ENCODE measurements at places on chromosomes 4 and X.

DNA sequence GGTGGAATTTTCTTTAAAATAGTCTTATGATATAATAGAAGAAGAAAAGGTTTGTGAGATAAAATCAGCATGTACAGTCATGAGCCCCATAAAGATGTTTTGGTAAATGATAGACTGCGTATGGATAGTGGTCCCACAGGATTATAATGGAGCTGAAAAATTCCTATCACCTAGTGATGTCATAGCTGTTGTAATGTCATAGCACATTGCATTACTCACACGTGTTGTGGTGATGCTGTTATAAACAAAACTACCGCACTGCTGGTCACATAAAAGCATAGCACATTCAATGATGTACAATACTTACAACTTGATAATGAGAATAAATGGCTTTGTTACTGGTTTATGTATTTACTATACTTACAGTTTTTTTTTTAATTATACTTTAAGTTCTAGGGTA lies 715.2 kb upstream of the HTR2C start:
- DNase-seq = no peak

- DNase-seq = no peak
Observed at GRCh38 chr4:84145176-84145575, 353.9 kb downstream of the NKX6-1 start.

DNA sequence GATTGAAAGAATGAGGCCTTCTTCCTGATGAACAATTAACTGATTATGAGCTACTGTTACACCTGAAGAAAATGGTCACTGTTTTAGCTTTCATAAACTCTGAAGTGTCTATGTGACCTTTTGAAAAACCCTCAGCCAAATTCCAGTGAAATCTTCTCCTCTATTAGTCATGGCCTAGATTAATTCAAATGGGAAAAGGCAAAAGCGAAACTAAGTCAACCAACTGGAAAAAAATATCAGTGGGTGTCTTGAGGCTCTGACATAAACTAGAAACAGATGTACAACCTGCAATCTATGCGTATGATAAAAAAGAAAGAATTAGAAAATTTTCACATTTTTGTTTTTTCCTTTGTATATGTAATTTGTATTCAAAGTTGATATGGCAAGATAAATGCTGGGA lies 169.4 kb upstream of the BANK1 start:
- DNase-seq = no peak

DNA sequence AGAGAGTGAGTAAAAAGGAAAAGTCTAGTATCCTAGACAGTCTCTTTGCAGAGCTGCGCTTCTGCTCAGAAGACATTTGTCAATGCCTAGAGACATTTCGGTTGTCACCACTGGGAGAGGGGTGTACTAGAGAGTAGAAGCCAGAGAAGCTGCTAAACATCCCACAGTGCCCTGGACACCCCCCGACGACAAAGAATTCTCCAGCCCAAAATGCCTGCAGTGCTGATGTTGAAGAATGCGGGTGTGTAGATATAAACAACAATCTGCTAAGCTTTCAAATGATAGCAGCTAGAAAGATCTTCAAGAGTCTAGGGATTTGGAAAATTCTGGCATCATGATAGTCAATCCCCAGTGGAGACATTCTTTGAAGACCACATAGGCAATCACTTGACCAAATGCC lies 90.1 kb downstream of the PALLD start:
- DNase-seq = no peak

GRCh38 chr4:85762529-85762871 lies 287.6 kb downstream of the ARHGAP24 start:
- no peak for DNase-seq

DNA sequence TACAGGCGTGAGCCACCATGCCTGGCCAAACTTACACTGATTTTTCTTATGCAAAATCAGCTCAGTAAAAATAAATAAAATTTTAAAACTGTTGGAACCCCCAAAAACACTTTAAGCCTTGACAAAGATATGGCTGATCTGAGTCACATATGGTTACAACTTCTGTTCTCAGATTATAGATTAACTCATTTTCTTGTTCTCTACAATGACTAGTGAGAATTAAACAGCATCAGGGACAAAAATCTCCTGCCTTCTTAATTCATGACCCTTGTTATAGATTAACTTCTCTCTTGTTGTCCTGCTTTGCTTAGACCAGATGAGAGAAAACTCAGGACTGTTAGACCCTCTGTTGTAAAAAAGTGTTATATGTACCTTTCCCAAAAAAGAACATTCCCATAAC lies 24.2 kb upstream of the EXOC1L start:
- DNase-seq = no peak

GRCh38 chr4:85724791-85725563 lies 250.0 kb downstream of the ARHGAP24 start:
- no peak for DNase-seq

GRCh38 chrX:150226223-150226965 lies 136.7 kb upstream of the MAMLD1 start:
- DNase-seq = no peak

- DNase-seq = no peak
Observed at GRCh38 chr4:153781717-153782416, 7.0 kb downstream of the SFRP2 start.

DNA sequence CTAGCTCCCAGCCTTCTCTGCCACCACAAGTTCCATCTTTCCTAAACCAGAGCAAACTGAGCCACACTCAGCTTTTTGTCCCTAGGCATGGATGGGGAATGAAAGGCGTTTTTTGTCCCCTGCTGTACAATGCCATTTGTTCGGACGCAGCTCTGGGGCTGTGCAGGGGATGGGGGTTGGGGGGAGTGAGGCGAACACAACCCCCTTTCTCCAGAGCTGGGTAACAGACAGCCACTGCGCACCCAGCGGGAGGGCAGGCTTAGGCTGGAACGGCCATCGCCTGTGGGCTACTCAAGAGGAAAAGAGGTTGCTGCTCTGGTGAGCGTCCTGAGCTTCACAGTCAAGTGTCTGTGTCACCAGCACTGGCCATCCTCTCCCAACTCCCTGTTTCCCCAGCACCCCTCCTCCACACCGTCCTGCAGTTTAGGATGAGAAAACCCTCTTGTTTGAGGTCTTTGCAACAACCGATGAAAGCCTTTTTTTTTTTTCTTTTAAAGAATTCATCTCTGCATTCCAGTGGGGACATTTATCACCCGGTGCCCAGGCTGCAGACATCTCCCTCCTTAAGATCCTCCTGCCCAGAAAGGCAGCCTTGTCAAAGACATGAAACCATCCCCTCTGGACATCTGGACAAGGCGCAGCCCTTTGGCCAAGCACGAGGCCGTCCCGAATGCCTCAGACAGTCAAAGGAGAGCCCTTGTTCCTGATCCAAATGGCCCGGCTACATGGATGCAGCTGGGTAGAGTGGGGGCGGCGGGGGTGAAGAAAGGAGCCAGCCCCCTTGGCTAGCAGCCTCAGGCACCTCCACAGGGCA lies 419.6 kb downstream of the BCOR start:
- DNase-seq = no peak

GRCh38 chrX:57771689-57772088 lies 91.6 kb upstream of the NLRP2B start:
- no peak for DNase-seq

- DNase-seq = no peak
Observed at GRCh38 chr4:2768921-2769336, 12.8 kb upstream of the TNIP2 start.

DNA sequence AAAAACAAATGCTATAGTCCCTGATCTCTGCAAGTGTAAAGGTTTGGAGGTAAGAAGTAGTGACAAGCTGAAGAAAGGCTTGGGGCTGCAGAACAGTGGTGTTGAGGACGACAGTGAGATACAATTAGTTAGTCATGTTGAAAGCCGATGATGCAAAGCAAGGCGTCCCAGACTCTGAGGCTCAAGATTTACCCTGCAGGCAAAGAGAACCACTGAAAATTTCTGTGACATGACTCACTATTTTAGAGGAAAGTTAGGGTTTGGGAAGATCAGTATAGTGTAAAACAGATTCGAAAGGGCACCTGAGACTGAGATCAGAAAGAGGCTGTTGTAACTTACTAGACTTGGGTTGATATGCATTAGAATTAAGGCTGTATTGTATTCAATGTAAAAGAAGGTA lies 281.3 kb upstream of the FTHL17 start:
- DNase-seq = no peak

DNA sequence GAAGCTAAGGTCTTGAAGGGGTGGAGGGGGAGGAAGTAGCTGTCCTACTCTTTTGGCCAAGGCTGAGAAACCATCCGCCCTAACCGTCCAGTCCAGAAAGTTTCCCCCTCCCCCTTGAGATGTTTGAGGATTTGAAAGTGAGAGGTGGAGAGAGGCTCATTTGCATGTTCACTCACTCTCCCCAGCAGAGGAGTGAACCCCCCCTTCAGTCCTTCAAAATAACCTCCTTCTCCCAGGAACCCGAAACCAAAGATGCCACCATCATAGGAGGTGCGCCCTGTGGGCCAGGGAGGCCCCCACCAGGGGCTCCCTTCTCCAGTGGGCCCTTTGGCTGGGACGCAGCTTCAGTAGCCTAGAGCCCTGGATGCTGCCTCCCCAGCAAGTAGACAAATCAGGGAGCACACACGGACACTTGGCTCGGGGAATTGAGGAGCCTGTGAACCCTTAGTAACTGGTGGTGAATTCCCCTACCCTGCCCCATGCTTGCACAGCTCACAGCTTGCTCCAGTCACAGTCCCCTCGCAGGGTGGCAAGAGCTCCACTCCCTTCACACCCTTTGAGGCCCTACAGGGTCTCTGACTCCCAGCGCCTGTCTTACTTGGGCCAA lies 25.6 kb downstream of the ELF4 start:
- no peak for DNase-seq

GRCh38 chr4:104592183-104592582 lies 97.5 kb upstream of the CXXC4 start:
- no peak for DNase-seq

- no peak for DNase-seq
Observed at GRCh38 chrX:27276751-27277150, 186.4 kb downstream of the PPP4R3C start.

DNA sequence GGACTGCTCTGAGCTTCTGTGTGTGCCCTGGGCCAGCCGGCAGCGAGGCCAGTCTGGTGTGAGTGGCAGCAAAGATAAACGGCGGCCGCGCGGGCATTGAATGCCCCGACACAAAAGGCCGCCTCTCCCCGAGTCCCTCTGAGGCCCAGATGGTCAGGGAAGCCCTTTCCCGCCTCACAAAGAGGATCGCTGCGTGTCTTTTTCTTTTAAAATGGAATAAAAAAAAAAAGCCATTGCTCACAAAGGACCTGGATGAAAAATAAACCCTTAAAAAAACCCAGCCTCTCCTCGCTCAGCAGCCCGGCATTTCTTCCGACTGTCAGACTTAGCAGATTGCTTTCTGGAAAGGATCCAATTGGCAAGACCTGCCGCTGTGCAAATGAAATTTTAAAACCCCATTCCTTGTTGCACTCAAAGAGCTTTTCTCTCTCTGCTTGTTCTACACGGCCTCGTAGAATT lies 578.7 kb downstream of the BCOR start:
- no peak for DNase-seq

GRCh38 chrX:67700602-67701001 lies 156.8 kb downstream of the AR start:
- no peak for DNase-seq

DNA sequence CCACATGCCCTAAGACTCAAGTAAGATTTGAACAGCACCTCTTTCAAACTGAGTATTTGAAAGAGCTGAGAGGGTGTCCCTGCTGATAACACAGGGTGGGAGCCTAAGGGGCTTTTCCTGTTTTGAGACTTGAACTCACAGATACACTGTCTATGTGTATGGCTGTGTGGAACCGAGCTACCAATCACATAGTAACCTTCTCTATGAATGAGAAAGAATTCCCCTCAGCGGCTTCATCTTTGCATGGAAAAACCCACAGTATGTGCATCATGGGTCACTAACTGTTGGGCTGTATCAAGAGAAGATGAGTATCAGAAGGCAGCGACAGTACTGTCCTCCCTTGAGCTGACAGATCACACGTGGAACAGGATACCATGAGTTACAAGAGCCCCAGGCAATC lies 336.3 kb downstream of the AFF2 start:
- DNase-seq = no peak

DNA sequence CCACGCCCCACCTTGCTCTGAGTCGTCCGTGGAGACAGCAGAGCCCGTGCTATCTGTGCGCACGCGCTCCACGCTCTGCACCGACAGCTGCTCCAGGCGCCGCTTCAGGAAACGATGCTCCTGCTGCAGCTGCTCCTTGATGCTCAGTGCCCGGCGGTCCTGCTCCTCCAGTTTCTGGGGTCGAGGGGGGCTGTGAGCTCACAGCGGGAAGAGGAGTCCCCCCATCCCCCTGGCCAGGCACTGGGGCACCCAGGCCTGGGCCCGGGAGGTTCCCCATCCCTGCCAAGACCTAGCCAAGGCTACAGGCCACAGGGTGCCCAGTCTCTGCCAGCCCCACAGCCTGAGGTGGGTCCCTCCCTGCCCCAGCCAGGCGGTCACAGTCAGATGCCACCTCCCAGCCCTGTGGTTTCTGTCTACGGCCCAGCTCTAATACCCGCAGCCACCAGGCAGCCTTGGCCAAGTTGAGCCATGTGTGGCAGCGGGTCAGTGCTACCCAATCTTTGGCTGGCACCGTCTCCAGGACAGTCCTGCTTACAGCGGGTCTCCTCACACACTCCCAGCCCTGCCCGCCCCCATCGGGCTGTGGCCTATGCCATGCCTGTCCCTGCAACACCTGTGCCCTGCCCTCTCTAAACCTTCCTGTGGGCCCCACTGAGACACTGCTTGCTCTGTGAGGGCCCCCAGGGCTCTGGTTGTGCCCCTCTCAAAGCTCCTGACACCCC lies 9.3 kb upstream of the HAUS3 start:
- no peak for DNase-seq

DNA sequence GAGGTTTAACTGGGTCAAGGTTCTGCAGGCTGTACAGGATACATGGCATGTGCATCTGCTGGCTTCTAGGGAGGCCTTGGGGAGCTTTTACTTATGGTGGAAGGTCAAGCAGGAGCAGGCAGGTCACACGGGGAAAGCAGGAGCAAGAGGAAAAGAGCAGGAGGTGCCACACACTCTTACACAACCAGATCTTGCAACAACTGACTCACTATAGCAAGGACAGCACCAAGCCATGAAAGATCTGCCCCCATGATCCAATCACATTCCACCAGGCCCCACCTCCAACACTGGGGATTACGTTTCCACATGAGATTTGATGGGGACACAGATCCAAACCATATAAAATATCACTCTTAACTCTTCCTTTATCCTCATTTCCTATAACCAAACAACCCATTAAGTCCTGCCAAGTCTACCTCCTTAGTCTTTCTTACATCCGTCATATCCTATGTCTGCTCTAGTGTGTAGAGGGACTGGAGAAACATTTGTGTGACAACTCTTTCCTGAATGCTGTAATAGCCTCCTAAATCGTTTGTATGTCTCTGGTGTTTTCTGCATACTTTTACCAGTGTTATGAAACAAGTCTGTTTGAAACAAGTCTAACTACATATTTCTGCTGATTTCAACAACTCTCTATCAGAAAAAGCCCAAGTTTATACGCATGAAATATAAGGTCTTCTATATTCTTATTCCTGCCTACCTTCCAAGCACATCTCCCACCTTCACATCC lies 8.3 kb upstream of the RAP2C start:
- no peak for DNase-seq
